COR-L47 (cell line): ENCODE measurements at places on chromosomes 1 and 21.

DNA sequence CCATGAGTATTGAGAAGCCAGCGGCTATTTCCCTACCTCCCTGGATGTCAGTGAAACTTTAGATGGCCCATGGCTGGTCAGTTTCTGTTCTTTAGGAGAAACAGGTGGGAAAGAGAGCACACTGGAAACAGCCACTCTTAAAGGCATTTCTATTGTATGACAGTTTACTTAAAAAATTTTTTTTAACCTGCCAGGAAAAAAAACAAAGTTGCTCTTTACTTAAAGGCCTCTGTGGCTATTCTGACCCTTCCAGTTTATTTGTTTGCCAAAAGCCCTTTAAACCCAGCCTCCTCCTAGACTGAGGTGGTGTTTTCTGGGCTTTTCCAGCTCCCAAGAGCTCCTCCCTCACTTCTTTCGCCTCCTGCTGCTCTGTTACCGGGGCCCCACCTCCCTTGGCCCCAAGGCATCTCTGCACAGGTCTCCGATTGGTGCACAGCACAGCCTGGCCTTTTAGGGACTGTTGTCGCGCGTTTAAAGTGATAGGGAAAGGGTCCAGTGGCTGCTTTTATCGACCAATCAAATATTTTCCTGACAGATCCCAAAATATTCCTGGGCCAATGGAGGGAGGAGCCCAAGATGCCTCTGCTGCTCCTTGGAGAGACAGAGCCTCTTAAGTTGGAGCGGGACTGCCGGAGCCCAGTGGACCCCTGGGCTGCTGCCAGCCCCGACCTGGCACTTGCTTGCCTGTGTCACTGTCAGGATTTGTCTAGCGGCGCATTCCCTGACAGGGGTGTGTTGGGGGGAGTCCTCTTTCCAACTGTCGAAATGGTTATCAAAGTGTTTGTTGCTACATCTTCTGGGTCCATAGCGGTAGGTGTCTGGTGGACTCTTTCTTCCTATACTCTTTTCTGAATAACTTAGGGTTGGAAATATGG, at the start of gene SH3BGR:
TSS of gene SH3BGR (plus strand) at position 639 of the 875 bp plus-strand sequence. CDS start at position 766, 127 bp downstream.
- no peak for DNase-seq

GRCh38 chr1:58629031-58629462, 52.0 kb upstream of the TACSTD2 start:
- DNase-seq = no peak

DNA sequence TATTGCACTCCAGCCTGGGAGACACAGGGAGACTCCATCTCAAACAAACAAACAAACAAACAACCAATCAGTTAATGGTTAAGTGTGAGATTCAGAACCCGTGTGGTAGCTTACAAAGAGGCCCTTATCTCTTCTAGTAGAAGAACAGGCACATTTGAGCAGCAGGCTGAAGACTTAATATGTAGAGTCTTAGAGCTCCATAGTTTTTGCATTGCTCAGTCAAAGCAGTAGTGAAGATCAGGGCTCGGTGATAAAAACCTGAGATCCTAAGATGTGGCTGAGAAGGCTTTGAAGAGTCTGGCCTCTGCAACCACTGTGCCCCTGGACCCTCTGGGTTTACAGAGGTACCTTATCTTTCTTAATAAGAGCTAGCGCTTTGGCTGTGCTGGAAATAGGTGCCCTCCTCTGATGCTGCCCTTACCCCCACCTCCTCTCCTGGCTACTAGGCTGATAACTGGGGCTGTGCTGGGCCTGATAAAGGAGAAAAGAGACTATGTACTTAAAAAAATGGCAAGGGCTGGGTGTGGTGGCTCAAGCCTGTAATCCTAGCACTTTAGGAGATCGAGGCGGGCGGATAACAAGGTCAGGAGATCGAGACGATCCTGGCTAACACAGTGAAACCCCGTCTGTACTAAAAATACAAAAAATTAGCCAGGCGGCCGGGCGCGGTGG, 10.5 kb upstream of the UCK2 start:
- DNase-seq = no peak

GRCh38 chr1:90162216-90162615, 167.3 kb downstream of the ZNF326 start:
- no peak for DNase-seq

DNA sequence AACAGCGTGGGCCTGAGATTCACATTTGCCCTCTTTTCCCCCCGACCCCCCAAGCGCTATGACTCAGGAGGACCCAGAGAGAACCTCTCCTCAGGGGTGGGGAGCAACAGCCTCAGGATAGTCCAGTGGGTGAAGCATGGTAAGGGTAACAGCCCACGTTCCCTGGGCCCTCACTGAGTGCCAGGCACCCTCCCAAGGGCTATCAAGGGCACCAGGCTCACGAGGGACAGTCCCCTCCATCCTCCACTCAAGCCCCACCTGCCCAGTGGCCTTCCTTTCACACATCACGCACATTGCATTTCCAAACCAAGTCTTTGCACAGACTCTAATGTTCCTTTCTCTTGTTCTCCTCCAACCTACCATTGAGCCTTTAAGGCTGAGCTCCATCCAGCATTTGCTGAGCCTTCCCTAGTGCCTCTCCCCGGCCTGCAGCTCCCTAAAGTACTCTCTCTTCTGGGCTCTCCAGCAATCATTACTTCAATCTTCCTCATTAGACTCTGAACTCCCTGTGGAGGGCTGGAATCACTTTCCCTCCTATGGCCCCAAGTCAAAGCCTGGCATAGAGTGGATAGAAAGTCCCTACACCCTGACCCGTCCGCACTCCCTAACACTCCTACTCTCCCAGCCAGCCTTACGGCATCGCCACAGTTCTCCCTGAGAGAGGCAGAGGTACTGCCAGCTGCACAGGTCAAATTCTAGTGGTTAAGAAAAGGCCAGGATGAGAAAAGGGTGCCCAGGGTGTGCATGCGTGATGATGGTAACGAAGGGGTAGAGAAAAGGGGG, 1.0 kb downstream of the AKR7A2 start:
- DNase-seq = no peak

GRCh38 chr21:44537930-44538911, 1.8 kb downstream of the KRTAP10-1 start:
- DNase-seq = no peak

GRCh38 chr1:115229016-115229415, 109.0 kb downstream of the NGF start:
- no peak for DNase-seq

DNA sequence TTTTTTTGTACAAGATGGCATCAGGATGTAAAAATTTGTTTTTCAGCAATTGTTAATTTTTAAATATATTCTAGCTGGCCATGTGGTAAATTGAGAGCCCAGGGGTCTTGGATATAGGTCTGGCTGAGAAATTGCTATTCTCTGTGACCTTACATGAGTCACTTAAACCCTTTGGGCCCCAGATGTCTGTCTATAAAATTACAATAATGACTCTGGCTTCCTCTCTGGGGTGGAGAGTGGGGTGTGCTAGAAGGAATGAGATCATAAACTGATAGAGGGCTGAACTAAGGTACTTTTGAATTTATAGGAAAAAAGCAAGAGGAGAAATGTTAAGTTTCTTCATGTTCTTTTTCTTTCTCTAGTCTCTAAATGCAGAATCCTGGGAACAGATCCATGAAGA, 12.4 kb upstream of the TCHH start:
- no peak for DNase-seq

DNA sequence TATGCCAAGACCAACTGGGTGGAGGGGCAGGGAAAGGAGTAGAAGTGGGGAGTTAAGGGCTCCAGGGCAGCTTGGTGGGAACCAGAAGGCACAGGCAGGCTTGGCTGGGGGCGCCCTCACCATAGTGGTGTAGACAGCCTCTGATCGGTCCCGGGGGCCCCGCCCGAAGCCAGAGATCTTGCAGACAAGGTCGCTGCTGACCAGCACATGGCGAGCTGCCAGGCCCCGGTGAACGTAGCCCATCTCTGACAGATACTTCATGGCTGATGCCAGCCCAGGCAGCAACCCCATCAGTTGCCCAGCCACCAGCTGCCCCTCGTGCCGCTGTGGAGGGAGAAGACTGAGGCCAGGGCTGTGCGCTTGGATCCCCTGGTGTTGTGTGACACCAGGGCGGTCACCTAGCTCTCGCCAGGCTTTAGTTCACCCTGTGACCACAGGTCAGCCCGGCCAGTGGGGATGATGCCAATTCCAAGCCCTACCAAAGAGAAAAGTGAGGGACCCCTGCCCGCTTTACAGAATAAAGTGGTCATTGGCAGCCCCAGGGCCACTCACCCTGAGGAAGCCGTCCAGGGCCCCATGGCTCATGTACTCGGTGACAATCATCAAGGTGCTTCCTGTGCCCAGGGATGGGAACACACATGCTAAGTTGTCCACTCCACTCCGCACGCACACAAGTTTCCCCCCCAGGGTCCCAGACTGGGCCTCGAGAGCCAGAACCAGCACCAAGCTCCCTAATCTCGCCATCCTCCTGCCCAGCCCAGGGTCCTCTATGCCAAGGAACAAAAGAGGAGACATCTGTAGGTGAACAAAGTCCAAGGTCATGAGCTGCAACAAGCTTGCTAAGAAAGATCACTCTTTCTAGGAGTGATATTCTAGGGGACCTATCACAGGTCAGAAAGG, 28.2 kb downstream of the CDCA8 start:
- DNase-seq = no peak
